Hematopoietic multipotent progenitor cell treated with erythropoietin and hydrocortisone succinate and interleukin-3 and kit ligand, for 6 days (in vitro differentiated cells): ENCODE measurements at places on chromosomes 3 and 15.

GRCh38 chr15:45105586-45105985 lies 8.4 kb downstream of the DUOX2 start:
- DNase-seq, result no peak

GRCh38 chr15:37058316-37058985 lies 41.9 kb downstream of the MEIS2 start:
- no peak for DNase-seq

DNA sequence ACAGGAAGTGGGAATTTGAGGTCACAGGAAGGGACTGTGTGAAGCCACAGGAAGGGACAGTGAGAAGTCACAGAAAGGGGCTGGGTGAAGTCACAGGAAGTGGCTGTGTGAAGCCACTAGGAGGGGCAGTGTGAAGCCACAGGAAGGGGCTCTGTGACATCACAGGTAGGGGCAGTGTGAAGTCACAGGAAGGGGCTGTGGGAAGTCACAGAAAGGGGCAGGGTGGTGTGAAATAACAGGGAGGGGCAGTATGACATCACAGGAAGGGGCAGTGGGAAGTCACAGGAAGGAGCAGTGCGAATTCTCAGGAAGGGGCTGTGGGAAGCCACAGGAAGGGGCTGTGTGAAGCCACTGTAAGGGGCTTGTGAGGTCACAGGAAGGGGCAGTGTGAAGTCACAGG lies 35.8 kb downstream of the GASK1A start:
- DNase-seq, result no peak

DNA sequence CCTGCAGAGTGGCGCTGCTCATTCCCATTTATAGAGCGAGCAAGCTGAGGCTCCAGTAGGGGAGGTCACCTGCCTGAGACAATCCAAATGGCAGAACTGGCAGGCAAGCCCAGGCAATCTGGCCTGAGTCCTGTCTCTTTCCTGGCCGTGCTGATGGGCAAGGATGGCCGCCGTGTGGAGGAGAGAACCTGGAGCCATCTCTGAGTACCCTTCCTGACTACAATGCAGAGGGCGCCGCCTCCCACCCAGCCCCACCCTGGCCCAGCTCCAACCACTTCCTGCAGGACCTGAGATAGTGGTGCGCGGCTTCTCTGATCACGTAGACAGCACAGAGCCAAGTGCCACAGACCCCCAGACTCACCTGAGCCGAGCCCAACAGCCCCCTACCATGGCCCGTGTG lies 7.0 kb downstream of the TLR9 start:
- peak; percentile 79 for DNase-seq

GRCh38 chr15:101127506-101128076 lies 124.3 kb downstream of the CHSY1 start:
- DNase-seq, result peak; percentile 65

GRCh38 chr3:72520690-72521308 lies 327.4 kb downstream of the SHQ1 start:
- no peak for DNase-seq

DNA sequence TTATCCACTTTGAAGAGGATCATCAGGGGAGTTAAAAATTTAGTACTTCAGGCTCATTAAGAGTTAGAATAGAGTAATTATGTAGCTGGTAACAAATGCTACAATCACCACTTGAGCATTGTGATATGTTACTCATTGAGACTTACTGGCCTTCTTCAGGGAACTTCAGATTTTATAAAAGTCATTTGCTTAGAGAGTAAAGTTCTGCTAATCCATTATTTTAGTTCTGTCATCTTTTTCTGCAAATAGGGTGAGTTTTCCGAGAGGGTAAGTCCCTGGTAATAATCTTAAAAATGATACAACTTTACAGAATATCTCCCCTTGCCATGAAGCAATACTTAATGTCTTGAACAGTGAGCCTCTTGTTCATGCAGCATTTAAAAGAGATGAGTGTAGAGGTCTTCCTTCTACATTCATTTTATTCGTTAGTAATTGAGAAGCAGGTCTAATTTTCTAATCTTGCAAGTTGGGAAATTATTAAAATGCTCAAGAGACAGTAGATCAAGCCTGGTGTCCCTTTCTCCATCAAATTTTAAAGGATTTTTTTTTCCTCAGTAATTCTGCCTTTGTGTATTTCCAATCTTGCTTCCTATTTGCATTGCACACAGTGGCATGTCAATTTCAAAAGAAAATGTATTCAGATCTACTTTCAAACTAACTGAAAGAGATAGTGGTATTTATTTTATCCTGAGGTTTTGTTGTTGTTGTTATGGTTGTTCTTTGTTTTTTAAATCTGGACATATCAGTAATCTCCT lies 52.6 kb downstream of the MBNL1 start:
- DNase-seq, result no peak

DNA sequence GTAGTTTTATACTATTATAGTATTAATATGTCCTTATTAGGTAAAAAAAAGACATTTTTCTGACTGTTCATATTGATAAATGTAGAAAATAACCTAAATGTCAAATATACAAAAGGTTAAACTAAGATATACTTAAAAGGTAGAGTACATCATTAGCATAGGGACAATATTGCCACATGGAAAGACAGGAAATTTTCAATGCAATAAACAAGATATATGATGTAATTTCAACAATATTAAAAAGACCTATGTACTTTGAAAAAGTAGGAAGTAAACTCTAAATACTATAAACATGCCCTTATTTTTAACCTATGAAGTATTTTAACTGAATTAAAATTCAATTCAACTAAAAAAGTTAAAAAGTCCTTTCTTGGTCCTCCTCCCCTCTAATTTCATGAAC lies 1.9 kb downstream of the SPG11 start:
- DNase-seq, result no peak

GRCh38 chr15:98735895-98736617 lies 87.7 kb downstream of the IGF1R start:
- DNase-seq, result no peak

DNA sequence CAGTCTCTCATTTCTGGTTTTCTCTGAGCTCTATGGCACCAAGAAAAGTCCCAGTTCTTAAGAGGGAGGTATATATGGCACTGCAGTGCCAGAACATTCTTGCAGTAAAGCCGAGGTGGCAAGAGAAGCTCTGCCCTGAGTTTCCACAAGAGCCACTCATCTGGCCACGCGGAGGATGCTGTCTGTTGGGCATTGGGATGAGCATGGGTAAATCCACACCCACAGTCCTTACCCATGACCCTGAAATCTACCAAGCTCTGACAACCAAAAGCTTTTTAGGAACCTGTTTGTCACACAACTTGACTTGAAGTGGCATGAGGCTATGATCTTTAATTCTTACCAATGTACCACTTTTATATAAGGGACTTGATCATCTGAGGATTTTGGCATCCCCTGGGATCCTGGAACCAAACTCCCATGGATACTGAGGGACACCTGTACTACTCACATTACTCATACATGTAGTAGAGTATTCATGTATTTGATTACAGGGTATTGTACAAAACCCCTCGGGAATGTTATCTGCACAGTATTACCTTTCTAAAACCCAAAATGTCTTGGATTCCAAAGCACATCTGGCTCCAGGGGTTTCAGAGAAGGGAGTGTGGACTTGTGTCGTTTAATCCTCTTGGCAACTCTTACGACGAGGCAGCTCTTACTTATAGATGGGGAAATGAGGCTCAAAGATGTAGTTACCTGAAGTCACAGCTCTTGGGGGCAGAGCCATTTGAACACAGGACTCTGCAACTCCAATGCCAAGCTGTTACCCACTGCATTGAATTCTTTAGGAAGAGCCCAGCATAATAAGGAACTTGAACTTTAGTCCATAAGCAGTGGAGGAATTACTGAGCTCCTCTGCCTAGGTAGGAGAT lies 8.8 kb downstream of the RPL32 start:
- DNase-seq, result peak; percentile 20

DNA sequence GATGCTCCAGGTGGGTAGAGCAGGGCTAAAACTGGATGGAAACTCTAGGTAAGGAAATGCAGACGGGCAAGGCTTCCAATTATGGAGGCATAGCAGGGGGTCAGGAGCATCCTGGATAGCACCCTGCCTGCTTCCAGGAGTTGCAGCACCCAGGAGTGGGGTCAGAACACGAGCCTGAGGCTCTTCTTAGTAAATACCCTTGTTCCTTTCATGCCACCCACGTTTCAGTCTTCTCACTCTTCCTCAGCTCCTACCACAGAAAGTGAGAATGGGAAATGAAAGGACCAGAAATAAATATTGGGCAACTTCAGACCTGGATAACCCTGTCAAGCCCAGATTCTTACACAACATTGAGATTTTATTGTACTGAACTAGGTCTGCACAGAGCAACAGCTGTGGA lies 16.4 kb downstream of the CCR1 start:
- DNase-seq, result no peak

GRCh38 chr3:197175503-197175902 lies 122.9 kb downstream of the DLG1 start:
- no peak for DNase-seq

DNA sequence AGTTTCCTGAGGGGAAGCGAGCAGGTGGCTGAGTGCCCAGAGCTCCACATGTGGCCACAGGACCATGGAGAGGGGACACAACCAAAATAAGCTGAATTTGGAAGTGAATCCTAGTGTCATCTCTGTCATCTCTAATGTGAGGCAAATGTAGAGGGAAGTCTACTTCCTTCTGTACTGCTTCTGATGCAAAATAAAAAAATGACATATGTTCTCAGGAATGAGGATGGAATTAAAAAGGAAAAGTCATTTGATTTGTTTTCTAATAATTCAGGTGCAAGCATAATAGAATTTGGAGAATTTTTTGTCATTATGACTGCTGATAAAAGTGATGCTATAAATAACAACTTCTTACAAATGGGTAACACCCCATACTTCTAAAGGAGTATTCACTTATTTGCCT lies 59.5 kb upstream of the POU1F1 start:
- no peak for DNase-seq

DNA sequence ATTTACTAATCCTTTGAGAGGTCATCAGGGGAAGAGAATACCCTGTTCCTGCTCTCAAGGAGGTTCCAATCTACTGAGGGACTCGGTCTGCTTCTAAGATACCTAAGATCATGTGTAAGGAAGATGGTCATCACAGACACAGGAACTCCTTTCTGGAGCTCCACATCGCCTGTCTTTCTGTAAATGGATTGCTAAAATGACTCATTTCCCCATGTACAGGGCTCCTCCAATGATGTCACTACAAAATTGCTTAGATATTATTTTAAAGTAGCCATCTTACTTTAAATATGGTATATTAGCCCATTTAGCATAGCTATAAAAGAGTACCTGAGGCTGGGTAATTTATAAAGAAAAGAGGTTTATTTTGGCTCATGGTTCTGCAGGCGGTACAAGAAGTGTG lies 206.1 kb upstream of the PROK2 start:
- no peak for DNase-seq

GRCh38 chr15:95448531-95449229 lies 881.8 kb upstream of the NR2F2 start:
- no peak for DNase-seq

DNA sequence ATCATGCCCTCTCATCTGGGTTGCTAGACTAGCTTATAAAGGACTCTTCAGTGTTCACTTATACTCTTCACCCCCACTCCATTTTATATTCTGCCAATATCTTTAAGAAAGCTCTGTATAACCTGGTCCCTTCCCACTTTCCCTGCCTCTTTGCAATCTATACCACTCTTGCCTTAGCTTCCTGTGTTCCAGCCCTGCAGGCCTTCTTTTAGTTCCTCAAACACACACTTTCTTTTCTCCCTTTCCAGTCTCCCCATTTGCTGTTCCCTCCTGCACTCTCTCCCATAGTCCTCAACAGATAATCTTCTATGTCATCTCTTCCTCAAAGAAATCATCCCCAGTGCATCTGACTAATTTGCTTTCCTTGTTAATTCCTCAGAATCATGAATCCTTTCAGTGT lies 28.7 kb downstream of the SENP8 start:
- no peak for DNase-seq

GRCh38 chr3:149494022-149494758 lies 19.7 kb downstream of the TM4SF4 start:
- peak; percentile 81 for DNase-seq

DNA sequence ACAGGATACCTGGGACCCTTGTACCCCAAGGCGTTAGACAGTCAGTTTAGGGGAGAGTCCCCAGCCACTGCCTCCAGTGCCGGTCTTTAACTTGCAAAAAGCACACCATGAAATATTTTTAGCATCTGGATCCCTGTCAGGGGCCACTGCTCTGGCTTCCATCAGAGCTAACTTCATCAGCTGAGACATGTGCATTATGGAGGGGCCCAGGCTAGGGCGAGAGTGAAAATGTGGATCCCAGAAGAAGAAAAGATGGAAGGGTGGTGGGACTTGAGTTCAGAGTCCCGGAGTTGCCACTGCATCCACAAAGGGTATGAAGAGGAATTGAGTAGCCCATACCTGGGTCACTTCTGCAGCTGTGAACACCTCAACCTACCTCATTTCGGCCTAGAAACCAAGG lies 23.5 kb upstream of the SPATA12 start:
- DNase-seq, result no peak

DNA sequence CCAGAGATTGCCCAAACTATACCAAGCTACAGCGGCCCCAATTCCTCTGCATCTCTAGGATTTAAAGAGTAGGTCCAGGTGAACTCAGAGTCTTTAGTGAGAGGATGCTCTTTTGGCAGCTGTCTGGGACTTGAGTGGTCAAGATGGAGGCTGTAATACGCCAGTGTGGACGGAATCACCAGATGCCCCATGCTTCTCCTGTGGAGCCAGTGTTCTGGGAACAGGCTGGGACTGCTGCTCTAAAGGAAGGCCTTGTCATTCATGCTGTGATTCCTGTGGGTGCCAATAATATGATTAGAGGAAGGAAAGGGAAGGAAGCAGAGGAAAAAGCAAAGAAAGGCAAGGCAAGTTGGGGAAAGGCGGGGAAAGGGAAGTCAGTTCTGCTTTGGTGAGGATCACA lies 17.4 kb upstream of the NOX5 start:
- no peak for DNase-seq

GRCh38 chr15:85026304-85027032 lies 44.8 kb downstream of the PDE8A start:
- DNase-seq, result no peak

DNA sequence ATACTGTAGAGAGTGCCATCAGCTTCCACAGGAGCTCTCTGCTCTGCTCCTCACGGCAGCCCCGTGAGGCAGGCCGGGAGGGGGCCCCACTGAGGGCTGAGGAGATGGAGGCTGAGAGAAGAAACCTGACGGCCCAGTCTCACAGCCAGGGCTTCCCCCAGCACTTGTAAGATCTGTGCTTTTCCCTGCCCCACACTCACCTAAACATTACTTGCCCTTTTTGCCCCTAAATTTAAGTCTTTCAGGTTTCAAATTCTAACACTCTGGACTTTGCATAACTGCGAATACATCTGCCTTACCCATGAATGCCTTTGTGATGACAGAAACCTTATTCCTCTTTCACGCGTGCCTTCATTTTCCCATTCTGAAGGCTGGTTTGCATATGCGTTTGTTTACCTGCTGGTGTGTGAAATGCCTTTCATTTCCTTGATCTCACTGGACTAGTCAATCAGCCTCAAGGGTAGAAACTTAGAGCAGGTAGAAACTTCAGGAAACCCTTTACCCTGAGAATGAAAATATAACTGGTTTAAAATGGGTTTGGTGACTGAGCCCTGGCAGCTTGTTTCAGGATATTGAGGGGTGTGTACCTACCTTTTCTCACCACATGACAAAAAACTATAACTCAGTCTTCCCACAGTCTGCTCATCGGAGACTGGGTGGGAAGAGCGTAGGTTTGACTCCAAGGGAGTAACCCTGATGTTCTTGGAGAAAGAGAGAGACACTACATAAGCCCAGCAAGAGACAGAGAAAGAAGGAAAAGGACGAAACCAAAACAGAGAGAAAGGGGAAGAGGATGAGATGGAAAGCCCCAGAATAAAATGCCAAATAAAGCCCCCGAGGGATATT lies 20.1 kb downstream of the SLC12A8 start:
- no peak for DNase-seq
